ENCODE measurements at places on chromosomes 12 and 14.

- no peak for DNase-seq
Observed at GRCh38 chr12:11747969-11748368, 98.5 kb downstream of the ETV6 start.

- no peak for DNase-seq
Observed at GRCh38 chr12:46224386-46224785, 44.5 kb downstream of the SLC38A1 start.

DNA sequence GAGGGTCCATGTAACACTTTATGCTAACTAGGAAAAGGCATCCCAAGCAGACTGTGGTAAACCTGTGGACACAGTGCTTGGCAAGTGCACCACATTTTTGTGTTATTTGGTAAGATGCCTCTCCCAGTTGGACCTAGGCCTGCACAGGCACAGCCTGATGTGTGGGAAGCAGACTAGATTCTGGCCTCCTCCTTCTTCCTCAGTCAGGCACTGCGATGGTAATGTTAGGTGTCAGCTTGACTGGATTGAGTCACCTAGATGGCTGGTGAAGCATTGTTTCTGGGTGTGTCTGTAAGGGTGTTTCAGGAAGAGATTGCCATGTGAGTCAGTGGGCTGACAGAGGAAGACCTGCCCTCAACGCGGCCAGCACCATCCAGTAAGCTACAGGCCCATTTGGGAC is 25.3 kb upstream of the RHOJ start:
- DNase-seq = no peak

DNA sequence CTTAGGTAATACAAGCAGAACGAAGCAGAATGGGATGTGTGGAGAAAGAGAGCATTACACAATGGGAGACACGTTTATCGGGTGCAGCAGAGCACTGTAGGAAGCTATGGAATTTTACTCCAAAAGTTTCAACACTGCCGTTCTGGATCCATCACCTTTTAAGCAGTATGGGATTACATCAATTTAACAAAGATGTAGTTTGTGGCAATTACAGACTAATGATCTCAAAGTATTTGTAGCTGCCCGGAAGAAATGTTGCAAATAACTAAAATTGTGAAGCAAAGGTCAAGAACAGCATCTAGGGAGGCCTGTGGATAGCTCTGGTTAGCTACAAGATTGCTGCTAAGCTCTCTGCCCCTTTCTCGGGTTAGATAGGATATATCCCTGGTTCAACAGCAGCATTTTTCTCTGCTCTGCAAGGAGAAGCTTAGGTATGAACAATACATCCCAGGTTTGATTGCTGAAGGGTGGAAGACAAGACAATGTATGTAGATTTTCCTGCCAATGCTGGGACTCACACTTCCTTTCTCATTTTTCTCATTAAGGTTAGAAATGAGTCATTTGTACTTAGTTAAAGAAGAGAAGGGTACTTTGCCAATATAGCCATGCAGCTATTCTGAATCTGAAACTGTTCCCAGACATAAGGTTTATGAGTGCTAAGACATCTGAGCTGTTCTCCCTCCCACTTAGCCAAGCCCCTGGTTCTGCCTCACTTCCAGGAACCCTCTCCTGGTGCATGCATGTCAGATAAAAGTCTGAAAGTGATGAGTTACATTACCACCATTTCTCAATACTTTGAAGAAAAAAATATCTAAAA is 75.0 kb upstream of the HIF1A start:
- DNase-seq = no peak

GRCh38 chr12:11765421-11765816 is 115.9 kb downstream of the ETV6 start:
- DNase-seq = peak; percentile 52

DNA sequence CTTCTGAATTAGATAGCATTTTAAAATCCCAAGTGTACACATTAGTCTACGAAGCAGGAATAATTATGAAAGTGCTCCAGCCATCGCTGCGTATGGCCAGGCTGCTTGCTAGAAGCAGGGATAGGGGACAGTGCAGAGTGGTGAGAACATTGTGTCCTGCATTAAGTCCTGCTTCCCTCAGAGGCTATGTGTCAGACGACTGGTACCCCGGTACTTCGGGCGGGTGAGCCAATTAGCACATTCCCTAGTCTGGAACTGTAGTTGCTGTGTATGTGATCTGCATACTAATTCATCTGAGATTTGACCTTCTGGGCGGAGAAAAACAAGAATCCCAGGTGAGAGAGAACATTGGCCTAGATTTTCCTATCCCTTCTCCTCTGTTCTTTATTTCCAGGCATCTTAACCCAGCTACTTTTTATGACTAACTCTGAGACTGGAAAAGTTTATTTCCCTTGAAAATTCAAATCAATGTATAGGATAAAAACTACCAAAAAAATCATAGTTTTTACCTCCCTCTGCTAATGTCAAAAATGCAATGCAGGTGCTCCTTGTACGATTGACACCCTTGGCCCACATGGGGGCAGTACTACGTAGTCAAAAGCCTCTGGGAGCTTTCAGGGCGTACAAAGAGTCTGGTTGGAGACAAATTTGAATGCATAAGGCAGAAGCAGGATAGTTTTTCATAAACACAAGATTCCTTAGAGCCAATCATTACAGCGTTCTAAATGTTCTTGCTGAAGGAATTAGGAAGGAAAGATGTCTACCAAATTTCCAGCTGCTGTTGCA is 764.3 kb downstream of the NOVA1 start:
- no peak for DNase-seq

GRCh38 chr12:131611416-131612091 is 99.3 kb upstream of the SFSWAP start:
- no peak for DNase-seq

- no peak for DNase-seq
Observed at GRCh38 chr12:26319511-26319910, 124.1 kb downstream of the SSPN start.

DNA sequence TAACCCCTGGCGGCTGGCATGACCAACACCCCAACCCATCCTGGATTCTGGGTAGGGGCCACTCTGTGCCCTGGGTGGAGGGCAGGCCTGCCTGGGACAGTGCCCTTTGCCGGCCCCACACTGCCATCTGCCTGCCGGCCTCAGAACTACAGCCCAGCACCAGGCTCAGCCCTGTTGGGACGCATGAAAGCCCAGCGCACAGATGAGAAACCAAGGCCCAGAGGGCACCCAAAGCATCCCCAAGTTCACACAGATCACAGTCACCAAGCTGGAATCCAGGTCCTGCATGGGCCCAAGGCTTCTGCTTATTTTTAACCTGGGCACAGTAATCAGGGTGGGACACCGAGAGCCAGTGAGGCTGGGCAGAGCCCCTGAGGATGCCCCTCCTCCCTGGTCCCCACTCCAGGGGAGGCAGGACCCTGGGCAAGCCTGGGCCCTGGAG is 26.2 kb downstream of the RFLNA start:
- DNase-seq = no peak

GRCh38 chr14:63857466-63858030 is 4.7 kb downstream of the SYNE2 start:
- DNase-seq = no peak

- no peak for DNase-seq
Observed at GRCh38 chr12:101243616-101244015, 33.6 kb upstream of the SLC5A8 start.

- no peak for DNase-seq
Observed at GRCh38 chr14:61322799-61323290, 1.5 kb downstream of the PRKCH start.

DNA sequence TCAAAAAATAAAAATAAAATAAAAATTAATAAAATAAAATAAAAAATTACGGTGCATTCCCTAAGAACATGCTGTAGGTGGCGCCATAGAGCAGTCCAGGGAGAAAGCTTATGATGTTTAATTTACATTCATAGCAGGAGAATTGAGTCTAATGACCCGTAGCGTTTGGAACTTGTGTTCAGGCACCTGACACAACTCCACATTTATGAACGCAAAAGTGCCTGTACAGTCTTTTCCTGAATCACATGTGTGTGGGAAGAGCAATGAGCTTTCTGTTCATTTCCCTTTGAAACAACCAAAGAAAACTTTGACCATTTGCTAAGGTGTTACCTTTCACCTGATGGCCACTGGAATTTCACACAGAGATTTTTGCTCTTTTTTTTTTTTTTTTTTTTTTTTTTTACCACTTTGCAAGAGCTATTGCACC is 60.6 kb upstream of the KCNA1 start:
- no peak for DNase-seq

DNA sequence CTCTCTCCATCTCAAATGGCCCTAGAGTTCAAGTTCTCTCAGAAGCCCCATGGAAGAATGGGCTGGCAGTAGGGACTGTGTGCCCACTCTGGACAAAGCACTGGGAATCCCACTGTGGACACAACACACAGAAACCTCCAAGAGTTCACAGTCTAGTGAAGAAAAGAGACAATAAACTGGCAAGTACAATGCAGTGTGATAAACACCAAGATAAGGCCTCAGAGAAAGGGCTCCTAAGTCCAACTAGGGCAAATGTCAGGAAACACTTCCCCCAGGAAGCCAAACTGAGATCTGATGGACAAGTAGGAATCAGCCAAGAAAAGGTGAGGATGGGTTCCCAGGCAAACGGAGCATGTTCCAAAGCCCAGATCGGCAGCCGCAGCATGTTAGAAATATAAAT is 5.4 kb downstream of the VSIG10 start:
- DNase-seq = no peak

DNA sequence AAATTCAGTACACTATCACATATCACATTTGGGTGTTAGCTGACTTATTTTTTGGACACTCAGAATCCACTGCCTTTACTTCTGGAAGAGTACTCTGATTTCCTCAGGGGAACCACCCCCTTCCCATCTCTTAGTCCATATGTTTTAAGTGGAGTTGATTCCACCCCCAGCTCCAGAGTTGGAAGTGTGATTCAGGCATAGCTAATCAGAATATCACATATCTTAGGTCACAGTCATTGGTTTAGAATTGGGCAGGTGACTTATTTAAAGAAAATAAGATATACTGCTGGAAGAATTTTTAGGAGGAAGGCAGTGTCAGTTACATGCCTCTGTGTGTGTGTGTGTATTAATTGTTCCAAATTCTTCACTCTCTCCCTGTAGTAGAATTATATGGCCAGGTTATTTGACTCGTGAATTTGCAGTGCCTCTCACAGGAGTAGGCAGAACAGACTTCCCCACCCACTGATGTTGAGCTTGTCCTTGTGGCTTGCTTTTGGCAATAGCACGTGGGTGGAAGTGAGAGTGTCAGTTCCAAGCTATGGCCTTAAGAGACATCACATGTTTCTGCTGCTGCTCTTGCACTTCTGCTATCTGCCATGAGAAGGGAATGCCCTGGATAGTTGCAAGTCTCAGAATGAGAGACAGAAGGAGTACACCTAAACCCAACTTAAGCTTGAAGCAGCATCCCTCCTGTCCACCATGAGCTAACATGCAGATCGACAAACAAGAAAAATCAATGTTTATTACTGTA is 6.4 kb upstream of the GAS2L3 start:
- DNase-seq = no peak

DNA sequence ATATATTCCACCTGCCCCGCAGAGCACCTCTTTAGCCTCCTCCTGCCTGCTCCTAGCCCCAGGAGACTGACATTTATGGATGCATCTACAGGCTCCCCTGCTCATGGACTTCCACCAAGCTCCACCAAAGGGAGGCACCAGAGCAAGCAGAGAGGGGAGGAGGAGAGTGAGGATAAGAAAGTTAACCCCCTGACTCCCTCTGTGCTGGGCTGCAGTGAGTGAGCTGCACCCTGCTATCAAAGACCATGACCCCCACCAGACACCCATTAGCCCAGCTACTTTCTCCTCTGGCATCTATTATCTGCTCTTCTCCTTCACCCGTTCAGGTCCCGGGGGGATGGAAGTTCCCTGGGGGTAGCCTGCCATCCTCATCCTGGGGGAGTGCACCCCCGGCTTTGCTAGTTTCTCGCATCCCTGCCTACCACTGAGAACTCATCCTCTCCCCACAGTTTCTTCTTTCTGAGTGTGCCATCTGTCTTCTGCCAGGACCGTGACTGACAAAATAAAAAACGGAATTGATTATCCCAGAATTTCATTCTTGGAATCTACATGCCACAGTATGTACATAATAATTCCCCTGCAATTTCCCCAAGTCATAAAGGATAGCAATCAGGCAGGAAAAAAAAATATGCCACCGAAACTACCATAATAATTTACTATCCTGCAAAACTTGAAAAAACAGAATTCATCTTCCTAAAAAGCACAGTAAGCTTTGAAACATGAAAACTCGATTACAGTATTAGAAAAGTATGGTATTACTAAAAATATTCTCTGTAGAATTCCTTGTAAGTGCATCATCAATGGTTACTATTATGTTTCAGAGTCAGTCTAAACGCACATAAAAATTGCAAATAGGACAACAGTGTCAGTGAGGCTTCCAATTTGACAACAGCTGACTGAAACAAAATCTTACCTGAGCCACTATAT is 45.2 kb downstream of the FOXN3 start:
- DNase-seq = no peak

DNA sequence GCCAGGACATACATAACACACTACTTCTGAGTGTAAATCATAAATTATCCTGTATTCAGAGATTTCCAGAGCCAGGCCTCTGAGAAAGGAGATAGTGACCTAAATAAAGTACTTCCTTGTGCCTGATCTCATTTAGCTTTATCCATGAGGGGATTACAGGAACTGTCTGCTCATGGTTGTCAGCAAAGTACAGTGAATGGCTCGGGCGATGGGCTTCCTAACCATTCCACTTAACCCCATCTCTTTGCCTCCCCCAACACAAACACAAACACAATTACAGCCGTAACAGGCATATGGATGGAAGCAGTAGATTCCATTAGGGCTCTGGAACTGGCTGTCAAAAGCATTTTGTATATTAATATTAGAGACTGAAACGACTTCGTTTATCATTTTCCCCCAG is 206.7 kb upstream of the CPNE8 start:
- DNase-seq = no peak

GRCh38 chr14:51465486-51465885 is 186.2 kb upstream of the FRMD6 start:
- no peak for DNase-seq

DNA sequence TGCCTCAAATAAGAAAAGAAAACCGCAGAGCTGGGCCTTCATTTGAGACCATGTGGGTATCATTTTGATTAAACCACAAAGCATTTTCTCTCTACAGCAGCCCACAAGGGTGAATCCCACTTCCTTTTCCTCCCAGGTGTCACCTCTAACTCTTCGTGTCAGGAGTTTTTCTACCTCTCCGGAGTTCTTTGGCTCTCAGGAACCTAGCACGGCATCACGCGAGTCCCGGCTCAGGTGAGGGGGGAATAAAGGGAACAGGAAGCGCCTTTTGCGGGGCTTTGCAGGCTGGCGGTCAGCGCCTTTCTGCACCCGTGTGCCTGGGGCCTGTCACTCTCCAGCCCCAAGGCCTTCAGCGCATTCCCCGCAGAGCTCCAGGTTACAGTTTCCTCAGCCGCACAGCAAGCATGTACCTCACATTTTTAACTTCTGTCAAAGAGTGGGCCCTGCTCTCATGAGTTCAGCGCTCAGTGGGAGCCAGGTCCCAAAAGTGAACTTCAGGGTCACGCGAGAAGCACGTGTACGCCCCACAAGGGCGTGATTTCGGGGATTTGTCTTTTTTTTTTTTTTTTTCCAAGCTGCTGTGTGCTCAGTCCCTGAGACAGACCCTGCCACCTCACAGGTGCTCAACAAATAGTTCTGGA is 740 bp upstream of the PRPF40B start:
- DNase-seq = no peak

- DNase-seq = no peak
Observed at GRCh38 chr12:15601210-15601800, 187.9 kb downstream of the EPS8 start.

- no peak for DNase-seq
Observed at GRCh38 chr14:71036433-71036832, 129.2 kb downstream of the PCNX1 start.

All from SK-N-MC (cell line).